HTR-8/SVneo (cell line): ENCODE measurements at places on chromosomes 2 and 18.
A peak's percentile ranks its signal among the peaks of the same experiment; 100 is the strongest.

DNA sequence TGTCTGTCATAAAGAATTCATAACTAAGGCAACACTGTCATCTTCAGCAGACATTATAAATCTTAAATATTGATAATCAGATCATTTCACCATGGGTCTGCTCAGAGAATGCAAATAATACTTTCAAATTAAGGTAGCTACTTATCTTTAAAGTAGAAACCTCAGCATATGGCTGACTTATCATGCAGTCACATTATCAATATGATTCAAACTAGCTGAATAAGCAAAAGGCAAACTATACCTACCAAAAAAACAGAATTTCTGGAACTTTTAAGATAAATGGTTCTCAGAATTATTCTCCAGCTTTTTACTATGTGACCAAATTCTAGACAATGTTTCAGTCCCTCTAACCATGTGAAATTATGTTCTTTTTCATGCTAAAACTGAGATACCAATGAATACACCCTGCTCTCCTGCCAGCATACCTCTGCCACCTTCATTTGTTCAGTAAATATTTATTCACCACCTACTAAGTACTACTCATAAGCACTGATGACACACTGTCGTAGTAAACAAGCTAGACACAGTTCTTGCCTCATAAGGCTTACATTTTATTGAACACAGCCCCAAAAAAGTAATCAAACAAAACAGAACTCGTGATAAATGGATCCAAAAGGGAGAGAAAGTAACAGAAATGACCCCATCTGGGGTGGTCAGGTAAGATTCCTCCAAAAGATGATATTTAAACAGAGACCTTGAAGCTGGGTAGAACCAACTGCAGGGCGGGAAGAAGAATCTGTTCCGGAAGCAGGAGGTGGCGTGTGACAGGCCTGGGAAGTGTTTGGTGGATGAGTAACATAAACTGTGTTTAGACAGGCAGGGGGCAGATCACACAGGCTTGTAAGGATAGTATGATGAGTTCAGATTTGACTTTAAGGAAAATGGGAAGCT lies 17.7 kb downstream of the SPIRE1 start:
- DNase-seq: no peak

DNA sequence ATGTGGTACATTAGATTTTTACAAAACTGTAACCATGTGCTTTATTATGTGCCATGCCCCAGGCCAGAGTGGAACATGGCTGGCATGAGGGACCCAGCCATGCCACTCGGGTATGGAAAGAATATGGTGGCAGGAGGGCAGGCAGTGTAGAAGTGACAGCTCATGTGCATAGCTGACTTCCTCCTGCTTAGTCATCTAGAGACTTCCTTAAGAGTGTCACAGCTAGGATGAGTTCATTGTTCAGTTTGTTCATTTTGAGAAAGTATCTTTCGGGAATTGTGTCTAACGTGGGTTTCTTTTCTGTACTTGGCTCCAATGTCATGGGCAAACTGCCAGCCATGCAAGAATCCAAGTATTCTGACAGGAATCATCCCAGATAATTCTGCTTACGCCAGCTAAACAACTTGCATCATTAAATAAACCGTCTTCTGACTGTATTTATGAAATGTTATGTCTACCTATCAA lies 94.3 kb upstream of the ITGB6 start:
- no peak for DNase-seq

- DNase-seq: no peak
Observed at GRCh38 chr2:166106431-166107015, 21.3 kb downstream of the SCN1A start.

- no peak for DNase-seq
Observed at GRCh38 chr2:128291844-128292598, 26.6 kb downstream of the HS6ST1 start.

- DNase-seq: no peak
Observed at GRCh38 chr2:214801068-214801467, 8.4 kb downstream of the BARD1 start.

- DNase-seq: no peak
Observed at GRCh38 chr18:56851774-56852173, 200.6 kb downstream of the WDR7 start.

DNA sequence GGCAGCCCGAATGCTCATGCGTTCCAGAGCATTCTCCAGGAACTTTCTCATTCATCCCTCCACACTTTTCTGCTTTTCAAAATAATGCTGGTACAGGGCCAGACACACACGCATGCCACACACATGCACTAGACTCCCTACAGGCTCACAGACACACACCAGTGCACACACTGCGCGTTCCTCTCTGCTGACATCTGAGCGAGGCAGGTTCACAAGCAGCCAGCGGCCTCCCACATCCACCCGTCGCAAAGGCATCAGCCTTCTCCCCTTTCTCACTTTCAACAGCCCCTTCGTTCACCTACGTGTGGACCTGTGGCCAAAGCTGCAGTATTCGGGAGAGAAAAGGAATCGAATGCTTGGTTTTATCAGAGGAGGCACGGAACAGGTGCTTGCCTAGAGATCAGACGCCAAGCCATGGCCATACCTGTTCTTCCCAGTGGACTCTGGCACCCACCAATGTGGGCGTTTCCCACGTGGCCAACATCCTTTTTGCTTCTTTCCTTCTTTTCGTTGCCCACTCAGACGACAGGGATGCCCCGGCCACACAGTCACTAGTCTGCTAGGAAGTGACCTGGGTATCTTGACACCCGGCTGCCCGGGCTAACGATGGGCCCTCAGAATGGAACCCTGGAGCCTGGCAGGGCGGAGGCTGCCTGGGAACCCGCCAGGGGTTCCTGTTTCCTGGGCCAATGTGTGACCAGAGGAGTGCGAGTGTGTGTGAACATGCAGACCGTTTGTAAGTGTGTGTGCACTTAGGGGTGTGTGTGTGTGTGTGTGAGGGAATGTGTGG lies 85.8 kb upstream of the ID2 start:
- DNase-seq: no peak

DNA sequence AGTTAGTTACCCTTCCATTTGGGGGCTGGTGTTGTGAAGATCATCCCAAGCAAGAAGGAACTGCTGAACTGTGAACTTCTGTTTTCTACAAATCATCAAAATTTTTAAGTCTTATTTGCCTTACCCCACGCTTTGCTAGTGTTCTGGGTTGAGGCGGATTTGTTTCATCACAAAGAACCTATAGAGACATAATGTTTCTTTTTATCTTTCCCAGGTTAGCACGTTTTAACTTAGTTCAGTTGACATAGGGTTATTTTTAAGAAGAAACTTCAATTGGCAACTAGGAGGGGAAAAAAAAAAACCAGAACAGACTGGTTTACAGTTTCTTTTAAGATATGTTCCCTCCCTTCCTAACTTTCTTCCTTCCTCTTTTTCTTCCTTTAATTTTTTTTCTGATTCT lies 31.1 kb upstream of the CERS6 start:
- no peak for DNase-seq

DNA sequence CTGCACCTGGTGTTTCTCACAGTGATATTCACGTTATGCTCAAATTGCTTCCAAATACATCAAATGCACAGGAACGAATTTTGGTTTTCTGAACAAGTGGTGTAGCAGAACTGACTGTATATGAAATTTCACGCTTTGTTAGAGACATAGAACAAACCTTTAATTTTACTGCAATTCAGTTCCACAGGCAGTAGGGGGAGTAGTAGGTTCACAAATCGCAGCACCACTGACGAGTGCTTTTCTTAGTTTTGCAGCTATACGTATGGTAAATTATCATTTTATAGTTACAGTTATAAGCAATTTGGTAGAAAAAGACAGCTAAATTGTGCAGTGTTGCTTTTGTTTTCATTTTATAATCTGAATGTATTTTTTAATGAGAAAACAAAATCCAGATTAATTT lies 113.3 kb downstream of the KIAA1328 start:
- peak; percentile 8 for DNase-seq

GRCh38 chr2:136116813-136117390 lies 1.0 kb downstream of the CXCR4 start:
- DNase-seq: no peak

GRCh38 chr2:208224802-208225201 lies 30.1 kb downstream of the IDH1 start:
- DNase-seq: no peak

GRCh38 chr2:158890296-158890905 lies 78.0 kb upstream of the TANC1 start:
- DNase-seq: no peak

- peak; percentile 71 for DNase-seq
Observed at GRCh38 chr2:100416935-100417710, at the start of gene CHST10. TSS of gene CHST10 (minus strand) at chr2:100417668. CDS start at chr2:100406675, 10,993 bp downstream.

DNA sequence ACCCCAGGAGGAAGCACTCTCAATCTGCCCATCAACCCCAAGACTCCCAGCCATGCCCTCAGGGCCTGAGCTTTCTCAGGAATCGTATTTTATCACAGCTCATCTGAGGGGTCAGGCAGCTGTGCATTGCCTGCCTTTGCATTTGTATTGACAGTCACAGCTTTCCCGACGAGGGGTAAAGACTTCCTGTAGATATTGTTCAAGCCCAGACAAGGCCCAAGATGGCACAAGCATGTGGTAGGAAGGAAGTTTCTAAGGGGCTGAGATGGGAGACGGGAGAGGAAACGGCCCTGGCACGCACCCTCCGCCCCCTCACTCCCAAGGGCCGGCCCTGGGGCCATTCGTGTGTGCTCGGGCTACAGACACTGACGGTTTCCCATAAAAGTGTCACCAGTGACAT lies 34.2 kb upstream of the PRLH start:
- peak; percentile 52 for DNase-seq

GRCh38 chr2:134247679-134248078 lies 6.2 kb upstream of the MGAT5 start:
- no peak for DNase-seq

GRCh38 chr2:209321581-209321980 lies 102.3 kb upstream of the MAP2 start:
- DNase-seq: no peak

- no peak for DNase-seq
Observed at GRCh38 chr2:164700390-164700789, 79.1 kb upstream of the GRB14 start.

GRCh38 chr2:3587021-3587420 lies 7.9 kb upstream of the COLEC11 start:
- DNase-seq: no peak

DNA sequence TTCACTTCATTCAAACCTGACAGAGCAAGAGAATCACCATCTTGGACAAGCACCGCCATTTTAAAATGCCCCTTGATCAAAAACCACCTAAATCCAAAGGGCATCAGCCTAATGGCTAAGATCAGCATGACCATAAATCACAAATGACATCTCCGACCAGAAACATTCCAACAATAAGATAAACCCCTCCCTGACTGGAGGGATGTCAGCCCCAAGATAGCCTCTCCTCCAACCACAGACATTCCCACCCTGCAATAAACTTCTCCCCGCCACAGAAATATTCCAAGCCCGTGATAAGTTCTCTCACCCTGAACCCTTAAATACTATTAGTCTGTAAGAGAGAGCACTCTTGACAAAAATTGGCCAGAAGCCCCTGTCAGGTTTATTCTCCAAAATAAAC lies 21.6 kb upstream of the LYPD1 start:
- DNase-seq: no peak

DNA sequence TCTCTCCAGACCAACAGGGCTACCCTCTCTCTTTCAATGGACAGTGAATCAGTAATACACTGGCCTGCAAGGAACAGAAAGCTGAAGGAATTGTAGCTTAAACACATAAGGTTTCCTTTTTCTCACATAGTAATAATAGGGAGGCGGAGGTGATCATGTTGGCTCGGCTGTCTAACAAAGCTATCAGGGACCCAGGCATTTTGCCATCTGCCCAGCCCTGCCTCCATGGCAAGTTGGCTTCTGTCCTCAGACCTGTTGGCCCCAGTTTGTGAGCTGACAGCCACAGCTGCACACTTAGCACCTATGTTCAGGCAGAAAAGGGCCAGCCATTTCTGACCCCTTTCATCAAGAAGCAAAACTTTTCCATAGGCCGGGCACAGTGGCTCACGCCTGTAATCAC lies 2.0 kb upstream of the CHRNG start:
- no peak for DNase-seq

GRCh38 chr18:61400016-61400635 lies 66.9 kb downstream of the CDH20 start:
- no peak for DNase-seq

DNA sequence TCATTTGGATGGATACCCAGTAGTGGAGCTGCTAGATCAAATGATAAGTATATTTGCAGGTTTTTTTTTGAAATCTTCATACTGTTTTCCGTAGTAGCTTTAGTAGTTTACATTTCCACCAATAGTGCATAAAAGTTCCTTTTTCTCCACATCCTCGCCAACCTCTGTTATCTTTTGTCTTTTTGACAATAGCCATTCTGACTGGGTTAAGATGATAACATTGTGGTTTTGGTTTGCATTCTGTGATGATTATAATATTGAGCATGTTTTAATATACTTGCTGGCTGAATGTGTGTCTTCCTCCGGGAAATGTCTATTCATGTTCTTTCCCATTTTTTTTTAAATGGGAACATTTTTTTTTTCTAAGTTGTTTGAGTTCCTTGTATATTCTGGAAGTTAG lies 260.0 kb downstream of the GULP1 start:
- DNase-seq: no peak

GRCh38 chr2:19457809-19458208 lies 99.4 kb upstream of the OSR1 start:
- DNase-seq: no peak

DNA sequence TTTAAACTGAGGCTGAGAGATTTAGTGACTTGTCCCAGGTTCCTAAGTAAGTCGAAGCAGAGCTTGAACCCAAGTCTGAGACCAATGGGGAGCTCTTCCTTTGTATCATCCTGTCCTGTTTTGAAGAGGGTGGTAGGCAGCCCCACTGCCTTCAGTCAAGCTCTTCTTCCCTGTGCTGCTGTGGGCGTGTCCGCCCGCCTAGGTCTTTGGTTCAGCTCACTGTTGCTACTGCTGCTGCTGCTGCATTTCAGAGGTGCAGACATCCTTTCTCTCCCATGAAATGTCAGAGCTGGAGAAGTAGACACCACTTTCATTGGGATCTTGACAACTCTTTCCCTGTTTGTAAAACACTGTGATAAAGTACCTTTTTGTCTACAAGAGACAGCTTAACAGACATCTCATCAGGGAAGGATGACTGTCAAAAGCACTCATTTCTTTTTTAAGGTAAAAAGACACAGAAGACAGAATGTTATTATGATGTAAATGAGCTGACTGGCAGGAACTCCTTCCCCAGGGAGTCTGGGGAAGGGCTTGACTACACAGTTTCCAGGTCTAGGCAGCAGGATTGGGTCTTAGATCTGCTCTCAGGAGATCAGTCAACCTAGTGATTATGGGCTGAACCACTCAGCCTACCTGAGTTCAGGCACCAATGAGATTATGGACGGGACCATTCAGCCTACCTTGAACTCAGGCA lies 91.7 kb upstream of the TRIB2 start:
- no peak for DNase-seq

DNA sequence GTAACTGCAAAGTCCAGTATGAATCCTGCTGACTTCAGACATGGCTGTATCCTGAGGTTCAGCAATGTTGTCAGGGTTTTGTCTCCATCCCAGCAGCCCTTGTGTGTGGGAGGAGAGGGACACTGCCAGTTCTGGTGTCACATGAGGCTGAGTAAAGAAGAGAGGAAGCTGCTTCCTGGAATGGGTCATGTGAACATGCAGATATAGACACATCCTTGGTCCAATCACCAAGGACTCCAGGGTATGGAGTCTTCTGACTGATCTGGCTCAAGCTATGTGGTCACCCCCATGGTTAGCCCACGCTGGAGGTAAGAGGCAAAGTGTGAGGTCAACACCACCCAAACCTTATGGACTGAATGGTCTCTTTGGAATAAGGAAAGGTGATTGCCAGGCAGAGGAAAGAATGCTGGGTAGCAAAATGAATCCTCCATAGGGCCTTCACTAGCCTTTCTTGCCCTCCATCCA lies 134.4 kb upstream of the SLC1A4 start:
- no peak for DNase-seq
